ENCODE measurements at places on chromosomes 12 and 14. TPM values are rescaled to one million over a fixed set of nuclear protein-coding genes. Genes with fewer than 3 reads are reported as not detected.

The NTS gene
- 51.1 TPM for total RNA-seq

The OR10G3 gene
- not detected for total RNA-seq

The DNAI7 gene
- total RNA-seq, result 0.11 TPM

The VSX2 gene
- not detected for total RNA-seq

The KERA gene
- not detected for total RNA-seq

The DAO gene
- not detected for total RNA-seq

The CLSTN3 gene
- total RNA-seq, result 11.3 TPM

The HOXC4 gene
- total RNA-seq, result 4.3 TPM

The SRRM4 gene
- total RNA-seq, result not detected

The PPP1R1A gene
- 0.08 TPM for total RNA-seq

The ITFG2 gene
- total RNA-seq, result 16.9 TPM

The AICDA gene
- 0.05 TPM for total RNA-seq

The KRT6C gene
- not detected for total RNA-seq

The GLIPR1L2 gene
- total RNA-seq, result 0.13 TPM

The EIF2S1 gene
- 268 TPM for total RNA-seq

The KRT82 gene
- total RNA-seq, result not detected

The TAS2R13 gene
- not detected for total RNA-seq

The TC2N gene
- total RNA-seq, result 0.57 TPM

The CATSPERB gene
- total RNA-seq, result not detected

The ACRBP gene
- 0.21 TPM for total RNA-seq

The CCDC198 gene
- total RNA-seq, result 3.3 TPM

The ITGA7 gene
- total RNA-seq, result 1.4 TPM

The GLS2 gene
- total RNA-seq, result not detected

The PLEKHD1 gene
- total RNA-seq, result 0.02 TPM

The SCYL2 gene
- 25.5 TPM for total RNA-seq

The DEPDC4 gene
- 2.0 TPM for total RNA-seq

The METTL1 gene
- total RNA-seq, result 56.8 TPM

The MANSC4 gene
- total RNA-seq, result not detected

The TMEM121 gene
- total RNA-seq, result 6.2 TPM

The KLRF1 gene
- total RNA-seq, result not detected

The PA2G4 gene
- 305 TPM for total RNA-seq

The PROX2 gene
- total RNA-seq, result not detected

The DBX2 gene
- total RNA-seq, result not detected

The CISTR gene
- total RNA-seq, result not detected

The AKT1 gene
- 85.1 TPM for total RNA-seq

The ALDH2 gene
- total RNA-seq, result 88.2 TPM

The ANGEL1 gene
- total RNA-seq, result 11.0 TPM

The FGD4 gene
- total RNA-seq, result 1.5 TPM

The SALL2 gene
- total RNA-seq, result 1.2 TPM

The SLC7A7 gene
- 9.8 TPM for total RNA-seq

The TAS2R30 gene
- total RNA-seq, result not detected

The HEBP1 gene
- total RNA-seq, result 58.2 TPM

The ARHGDIB gene
- total RNA-seq, result 0.92 TPM

The ANKRD13A gene
- 16.2 TPM for total RNA-seq

The NFATC4 gene
- total RNA-seq, result not detected

The SSPN gene
- 0.56 TPM for total RNA-seq

The BRF1 gene
- 24.3 TPM for total RNA-seq

The ACOT4 gene
- total RNA-seq, result 2.1 TPM

The CLEC2A gene
- not detected for total RNA-seq

The SERPINA1 gene
- 0.92 TPM for total RNA-seq

The AQP2 gene
- not detected for total RNA-seq

The PPP4R4 gene
- total RNA-seq, result 0.39 TPM
